ENCODE measurements at places on chromosomes 2 and 18.
A peak's percentile ranks its signal among the peaks of the same experiment; 100 is the strongest.

DNA sequence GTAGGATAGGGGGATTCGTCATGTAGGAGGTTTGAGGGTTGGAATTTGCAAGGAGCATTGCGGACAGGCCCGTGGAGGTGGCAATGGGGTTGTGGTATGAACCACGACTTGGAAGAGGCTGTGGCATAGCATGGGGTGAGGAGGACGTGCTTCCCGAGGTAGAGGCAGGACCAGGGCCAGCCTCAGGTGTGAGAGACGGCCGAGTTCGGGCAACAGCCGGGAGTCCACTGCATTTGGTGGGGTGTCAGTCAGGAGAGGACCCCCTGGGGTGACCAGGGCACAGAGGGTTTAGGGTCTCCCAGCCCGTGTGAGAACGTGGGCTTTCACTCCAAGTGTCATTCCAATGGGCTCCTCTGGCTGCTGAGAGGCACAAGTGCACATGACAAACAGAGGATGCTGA, 339.0 kb downstream of the EIPR1 start:
- no peak for DNase-seq

- DNase-seq, result no peak
Measured at GRCh38 chr18:22346401-22346952, 71.2 kb downstream of the CTAGE1 start.

DNA sequence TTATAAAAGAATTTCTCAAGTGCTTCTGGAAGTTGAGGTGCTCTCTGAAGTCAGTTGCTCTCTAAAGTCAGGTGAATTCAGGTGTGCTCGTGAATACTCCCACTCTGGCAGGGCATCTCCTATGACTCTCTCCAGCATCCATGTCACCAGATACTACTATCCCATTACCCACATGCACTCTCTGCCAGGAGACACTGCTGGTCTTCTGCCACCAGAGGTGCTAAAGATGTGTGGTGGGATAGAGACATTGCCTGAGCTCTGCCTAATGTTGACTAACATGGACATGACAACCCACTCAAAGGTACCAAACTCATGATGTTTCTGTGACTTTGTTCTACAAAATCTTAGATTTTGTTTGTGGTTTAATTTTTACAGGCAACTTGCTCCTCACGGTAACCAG, 106.4 kb upstream of the HNRNPA3 start:
- DNase-seq, result no peak

- DNase-seq, result no peak
Measured at GRCh38 chr2:66301022-66301766, 133.7 kb upstream of the MEIS1 start.

DNA sequence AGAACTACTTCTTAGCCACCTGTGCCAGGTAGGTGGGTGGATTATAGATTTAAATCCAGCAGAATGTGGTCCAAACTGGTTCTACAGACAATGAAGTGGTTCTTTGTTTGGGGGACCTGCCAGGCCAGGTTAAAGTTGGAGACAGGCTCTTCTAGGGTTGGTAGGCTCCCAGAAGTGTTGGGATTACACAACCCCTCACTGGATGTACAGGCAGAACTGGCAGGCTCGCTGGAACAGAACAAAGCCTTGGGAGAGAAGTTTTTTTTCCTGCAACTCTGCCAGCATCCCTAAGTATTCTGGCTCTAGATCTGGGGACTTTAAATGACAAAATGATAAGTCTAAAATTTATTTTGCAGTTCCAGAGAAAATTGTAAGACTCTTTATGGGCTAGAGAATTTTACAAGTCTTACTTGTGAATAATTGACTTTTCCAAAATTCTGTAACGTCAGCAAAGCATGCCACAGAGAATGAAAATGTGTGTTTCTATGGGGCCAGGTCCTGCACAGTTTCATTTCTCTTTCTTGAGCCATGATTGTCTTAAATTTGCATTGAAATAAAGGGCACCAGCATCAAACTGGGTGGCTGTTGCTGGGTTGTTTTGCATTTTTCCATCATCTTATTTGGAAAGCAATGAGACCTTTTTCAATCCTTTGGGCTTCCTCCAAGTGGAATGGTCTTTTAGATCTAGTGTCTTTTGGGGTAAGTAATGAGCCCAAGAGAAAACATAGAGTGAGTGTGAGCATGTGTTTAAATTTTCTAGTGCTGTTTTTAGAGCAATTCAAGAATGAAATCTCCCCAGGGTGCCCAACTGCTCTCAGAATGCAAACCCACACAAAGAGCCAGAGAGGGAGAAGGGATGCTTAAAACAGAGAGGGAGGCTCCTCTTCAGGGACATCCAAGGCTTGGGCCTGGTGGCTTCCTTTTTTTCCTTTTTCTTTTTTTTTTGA, 32.4 kb upstream of the ATL2 start:
- DNase-seq, result no peak

GRCh38 chr18:58091099-58091611, 47.1 kb downstream of the NEDD4L start:
- no peak for DNase-seq

DNA sequence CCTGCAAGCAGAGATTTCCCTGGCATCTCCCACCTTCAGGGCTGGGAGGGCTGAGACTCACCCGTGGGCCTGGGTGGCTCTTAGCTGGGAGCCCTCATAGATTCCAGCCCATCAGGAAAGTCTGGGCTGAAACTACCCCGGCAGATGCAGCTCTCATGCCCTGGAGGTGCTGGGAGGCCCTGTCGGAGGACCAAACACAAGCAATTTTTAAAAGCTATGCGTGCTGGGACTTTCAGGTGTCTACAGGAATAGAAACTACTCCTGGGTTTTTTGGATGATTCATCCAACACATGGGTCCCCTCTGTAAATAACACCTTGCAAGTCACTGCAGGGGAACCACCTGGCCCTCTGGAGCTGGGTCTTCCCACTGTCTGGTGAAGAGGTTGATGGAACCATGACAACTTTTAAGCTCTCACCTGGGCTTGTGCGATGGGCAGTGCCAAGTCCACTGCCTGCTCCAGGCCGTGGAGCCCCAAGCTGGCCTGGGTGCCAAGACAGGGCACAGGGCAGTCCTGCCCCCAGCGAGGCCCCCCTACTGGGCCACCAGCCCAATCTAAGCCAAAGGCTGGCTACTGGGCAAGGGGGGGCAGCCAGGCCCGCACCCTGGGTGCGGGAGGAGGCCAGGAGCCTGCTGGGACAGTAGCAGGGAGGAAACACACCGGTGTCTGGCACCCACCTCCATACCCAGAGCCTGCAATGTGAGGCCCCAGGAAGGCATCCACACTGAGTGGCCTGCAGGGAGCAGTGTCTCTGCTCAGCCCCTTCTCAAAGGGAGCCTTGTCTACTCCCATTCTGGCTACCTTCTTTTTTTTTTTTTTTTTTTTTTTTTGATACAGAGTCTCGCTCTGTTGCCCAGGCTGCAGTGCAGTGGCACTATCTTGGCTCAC, 1.1 kb upstream of the GPR55 start:
- DNase-seq, result no peak

- no peak for DNase-seq
Measured at GRCh38 chr2:101371636-101372035, 15.7 kb downstream of the CREG2 start.

- DNase-seq, result no peak
Measured at GRCh38 chr2:30789670-30790210, 17.5 kb downstream of the CAPN13 start.

- DNase-seq, result no peak
Measured at GRCh38 chr2:46644690-46645385, 165.5 kb downstream of the TMEM247 start.

DNA sequence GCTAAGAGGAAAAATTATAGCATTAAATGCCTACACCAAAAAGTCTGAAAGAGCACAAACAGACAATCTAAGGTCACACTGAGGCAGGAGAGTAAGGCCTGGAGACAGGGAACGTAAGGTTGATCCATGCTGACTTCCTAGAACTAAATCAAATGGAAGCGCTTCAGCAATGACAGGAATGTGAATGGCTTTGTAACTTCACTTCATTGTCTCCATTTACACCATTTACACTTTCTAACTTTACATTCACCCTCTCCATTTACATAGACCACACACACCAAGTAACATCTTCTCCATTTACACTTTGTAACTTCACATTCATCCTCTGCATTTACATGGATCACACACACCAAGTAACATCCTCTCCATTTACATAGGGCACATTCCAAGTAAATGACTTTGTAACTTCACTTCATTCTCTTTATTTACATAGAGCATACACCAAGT, 103.1 kb upstream of the SPATS2L start:
- no peak for DNase-seq

- no peak for DNase-seq
Measured at GRCh38 chr2:46848447-46848846, 67.2 kb downstream of the MCFD2 start.

GRCh38 chr2:165909466-165909865, 44.1 kb downstream of the TTC21B start:
- DNase-seq, result no peak

GRCh38 chr2:171158036-171158789, 2.5 kb downstream of the TLK1 start:
- no peak for DNase-seq

DNA sequence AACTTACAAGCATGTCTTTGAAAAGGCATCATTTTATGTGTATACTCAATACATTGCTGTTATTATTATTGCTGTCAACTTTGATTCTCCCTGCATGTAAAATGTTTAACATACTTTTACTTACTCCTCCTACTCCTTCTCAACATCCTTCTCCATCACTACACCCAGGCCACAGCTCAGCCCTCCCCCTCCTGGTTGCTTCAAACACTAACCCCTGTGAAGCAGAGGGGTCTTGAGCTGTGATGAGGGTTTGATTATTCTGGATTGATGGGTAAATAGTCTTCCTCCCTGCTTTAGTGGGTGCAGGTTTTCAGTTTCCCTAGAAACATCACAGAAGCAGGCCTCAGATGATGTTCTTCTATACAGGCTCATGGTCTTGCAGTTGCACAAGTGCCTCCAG, 221.0 kb downstream of the OSR1 start:
- no peak for DNase-seq

DNA sequence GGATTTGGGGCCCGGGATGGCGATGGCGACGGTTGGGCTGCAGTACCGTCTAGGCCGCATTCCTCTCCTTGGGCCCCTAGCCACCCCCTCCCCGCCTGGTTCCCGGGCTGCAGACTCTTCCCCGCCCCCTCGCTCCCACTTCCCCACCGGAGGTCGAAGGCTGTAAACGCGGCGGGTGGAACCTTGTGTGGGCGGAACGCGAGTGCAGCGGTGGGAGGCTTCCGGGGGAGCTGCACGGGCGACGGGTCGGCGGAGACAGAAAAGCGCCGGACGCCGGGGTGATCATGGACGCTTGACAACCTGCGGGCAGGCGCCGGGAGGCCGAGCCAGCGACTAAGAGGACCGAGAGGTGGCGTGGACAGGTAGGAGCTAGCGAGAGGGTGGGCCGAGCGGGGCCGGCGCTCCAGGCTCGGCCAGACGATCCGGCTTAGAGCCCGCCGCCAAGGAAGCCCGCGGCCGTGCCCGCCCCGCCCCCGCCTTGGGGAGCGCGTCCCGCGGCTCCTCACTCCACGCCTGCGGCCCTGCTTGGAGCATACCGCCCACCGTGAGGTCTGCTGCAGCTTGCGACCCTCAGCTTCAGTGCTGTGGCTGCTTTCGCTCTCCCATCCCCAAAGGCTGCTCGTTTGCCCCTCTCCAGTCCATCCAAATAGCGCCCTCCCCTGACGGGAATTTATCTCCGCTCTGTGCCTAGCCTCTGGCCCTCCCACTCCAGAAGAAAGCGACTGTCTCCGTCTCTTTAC, at the start of gene COPS7B:
Gene COPS7B (plus strand): TSS at position 269 of the 740 bp plus-strand sequence. CDS start 2,126 bp downstream, outside the sequence.
- DNase-seq, result peak; percentile 53

- no peak for DNase-seq
Measured at GRCh38 chr2:15554525-15555218, 6.5 kb downstream of the NBAS start.

- no peak for DNase-seq
Measured at GRCh38 chr18:68275616-68276015, 439.3 kb downstream of the TMX3 start.

GRCh38 chr2:79434362-79434761, 78.5 kb upstream of the CTNNA2 start:
- DNase-seq, result no peak

DNA sequence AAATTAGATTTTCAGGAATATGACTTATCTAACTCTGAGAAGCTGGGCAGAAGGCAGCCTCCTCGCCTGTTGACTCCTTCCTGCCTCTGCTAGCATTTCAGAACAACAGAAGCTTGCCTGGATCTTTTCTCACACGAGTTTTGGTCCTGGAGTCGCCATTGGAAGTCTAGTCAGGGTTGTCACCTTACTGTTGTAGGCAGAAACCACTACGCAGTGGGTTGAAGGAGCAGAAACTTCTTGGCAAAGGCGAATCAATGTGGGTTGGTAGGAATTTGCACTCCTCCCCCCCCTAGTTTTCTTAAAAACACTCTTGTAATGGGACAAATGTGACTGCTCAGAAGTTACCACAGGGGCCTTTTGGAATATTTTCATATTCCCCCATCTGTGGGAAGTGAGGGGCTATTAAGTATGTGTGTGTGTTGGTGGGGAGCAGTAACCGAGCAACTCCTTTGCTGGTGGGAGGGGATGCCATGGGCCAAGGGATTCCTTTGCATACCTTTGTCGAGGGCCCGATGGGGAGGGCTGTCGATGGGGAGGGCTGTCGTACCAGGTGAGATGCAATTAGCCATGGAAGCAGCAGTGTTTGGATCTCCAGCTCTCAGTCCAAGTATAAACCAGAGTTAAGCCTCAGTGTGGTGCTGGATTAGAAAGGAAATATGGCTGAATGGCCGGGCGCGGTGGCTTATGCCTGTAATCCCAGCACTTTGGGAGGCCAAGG, 117.4 kb downstream of the FMNL2 start:
- no peak for DNase-seq

GRCh38 chr2:242001853-242002252, 132.3 kb downstream of the RTP5 start:
- DNase-seq, result no peak

- DNase-seq, result no peak
Measured at GRCh38 chr2:40184551-40184950, 267.3 kb downstream of the SLC8A1 start.

GRCh38 chr2:224163566-224164307, 124.7 kb upstream of the SERPINE2 start:
- DNase-seq, result no peak

DNA sequence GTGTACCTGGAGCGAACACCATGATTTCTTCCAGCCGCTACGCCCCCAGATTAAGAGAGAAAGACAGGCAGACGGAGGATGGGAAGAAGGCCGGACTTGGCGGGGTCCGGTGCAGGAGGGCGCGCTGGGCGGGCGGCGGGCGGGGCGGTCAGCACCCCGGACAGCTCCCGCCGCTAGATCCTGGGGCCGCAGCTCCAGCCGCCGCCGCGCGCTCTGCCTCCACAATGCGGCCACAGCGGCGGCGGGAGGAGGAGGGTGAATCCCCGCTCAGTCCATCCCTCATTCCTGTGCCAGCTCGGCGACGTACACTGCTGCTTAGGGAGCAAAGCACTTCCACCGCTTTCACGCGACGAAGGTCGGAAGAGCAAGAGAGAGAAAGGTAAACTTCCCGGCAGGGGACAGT, at the start of gene AKAIN1:
Gene AKAIN1 (minus strand): TSS at position 226 of the 403 bp plus-strand sequence. CDS start 204 bp downstream, at position 22.
- peak; percentile 34 for DNase-seq

- DNase-seq, result no peak
Measured at GRCh38 chr18:76554547-76555222, 59.6 kb upstream of the ZNF516 start.

GRCh38 chr2:19086231-19086651, 272.2 kb downstream of the OSR1 start:
- no peak for DNase-seq
